Hippocampal formation (tissue), 2 donors: ENCODE measurements at places on chromosomes 16 and 17.

DNA sequence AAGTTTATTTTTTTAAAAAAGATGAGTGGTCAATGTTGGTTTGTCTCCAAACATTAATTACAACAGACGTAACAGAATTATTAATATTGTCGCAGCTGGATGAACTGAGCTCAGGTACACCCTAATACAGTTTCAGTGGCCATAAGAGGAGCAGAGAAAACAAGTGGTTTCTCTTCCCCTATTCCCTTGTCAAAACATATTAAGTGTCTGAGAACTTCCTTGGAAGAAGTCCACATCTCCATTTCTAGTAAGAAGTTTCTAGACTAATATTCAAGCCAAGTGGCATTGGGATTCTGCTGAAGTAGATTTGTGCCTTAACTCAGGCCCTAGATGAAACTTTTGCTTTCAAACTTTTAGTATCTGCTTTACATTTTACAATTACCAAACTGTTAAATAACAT is 47.7 kb downstream of the GNA13 start:
- DNase-seq = no peak

DNA sequence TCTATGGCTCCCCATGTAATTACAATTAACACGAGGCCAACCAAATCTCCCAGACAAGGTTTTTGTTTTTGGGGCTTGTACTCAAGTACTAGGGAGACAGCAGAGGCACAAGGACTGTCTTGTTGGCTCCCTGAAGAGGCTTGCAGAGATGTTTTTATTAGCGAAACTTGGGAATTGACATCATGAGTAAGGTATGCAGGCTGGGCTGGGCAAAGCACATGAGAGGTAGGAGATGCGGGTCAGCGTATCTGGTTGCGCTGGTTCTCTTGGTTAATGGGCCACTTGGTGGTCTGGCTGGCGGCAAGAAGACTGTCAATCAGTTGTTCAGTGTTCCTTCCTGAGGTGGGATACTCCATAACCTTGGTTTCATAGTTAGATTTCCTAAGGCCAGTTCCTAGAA is 28.9 kb downstream of the LCMT1 start:
- DNase-seq = no peak

DNA sequence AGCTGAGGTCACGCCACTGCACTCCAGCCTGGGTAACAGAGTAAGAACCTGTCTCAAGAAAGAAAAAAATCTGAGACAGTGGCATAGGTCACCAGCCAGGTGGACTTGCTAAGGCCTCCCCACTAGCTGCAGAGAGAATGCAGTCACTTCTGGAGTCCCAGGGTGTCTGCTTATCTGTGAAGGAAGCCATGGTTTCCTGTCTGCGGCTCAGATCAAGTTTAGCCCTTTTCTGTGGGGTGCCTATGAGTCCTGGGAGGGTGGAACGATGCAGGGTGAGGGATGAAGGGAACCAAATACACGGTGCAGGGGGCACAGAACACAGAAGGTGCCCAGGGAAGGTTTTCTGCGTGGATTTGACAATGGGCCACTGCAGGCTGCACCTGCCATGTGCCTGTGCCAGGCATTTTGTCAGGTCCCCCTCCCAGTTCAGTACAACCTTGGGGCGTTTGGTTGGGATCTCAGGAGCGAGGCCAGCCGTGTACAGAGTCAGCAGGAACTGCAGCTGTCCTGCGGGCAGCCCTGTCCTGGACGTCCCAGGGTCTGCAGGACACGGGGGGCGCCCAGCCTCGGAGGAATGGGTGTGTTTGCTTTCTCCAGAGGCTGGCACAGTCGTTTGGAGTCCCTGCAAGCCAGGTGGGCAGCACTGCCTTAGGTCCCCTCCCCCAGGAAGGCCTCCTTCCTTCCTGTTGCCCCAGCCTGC is 41.8 kb downstream of the RAB11FIP4 start:
- DNase-seq = no peak

DNA sequence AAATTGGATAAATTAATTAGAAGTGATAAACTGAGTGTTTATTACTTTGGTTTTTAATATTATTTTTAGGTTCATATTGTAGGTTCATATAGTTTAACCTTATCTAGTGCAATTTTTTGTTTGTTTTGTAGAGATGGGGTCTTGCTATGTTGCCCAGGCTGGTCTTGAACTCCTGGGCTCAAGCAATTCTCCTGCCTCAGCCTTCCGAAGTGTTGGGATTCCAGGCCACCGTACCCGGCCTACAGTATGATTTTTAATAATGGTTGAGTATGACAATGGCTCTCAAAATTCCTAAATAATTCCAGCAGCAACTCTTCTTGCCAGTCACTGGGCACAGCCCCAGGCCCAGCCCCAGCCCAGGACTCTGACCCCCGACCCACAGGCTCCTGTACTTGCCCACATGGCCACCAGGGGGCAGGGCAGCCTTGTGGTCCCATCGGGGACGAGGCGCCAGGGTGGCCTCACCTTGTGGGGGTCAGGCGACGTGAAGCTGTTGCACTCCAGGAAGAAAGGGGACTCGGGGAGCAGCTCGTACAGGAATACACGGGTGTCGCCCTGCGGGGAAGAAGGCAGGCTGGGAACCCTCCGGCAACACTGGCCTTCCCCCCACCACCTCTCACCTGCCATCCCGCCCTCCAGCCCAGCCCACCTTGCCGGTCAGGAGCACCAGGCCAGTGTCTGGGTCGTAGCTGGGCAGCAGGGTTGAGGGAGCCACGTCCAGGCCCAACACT is 7.9 kb upstream of the PAM16 start:
- DNase-seq = peak; percentile 24

GRCh38 chr16:11806721-11807120 is 9.7 kb upstream of the ZC3H7A start:
- DNase-seq = no peak

DNA sequence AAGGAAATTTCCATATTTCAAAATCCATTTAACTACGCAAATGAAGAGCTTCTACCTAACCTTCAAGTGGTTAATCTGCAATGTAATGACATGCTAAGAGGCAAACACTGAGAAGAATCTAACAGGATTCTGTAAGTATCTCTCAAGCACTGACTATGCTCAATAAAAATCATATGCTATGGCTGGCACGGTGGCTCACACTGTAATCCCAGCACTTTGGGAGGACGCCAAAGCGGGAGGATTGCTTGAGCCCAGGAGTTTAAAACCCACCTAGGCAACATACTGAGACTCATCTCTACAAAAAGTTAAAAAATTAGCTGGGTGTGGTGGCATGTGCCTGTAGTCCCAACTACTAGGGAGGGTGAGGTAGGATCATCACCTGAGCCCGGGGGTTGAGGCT is 32.7 kb downstream of the GNA13 start:
- no peak for DNase-seq

GRCh38 chr16:29984764-29985147 is 10.7 kb downstream of the HIRIP3 start:
- DNase-seq = no peak

DNA sequence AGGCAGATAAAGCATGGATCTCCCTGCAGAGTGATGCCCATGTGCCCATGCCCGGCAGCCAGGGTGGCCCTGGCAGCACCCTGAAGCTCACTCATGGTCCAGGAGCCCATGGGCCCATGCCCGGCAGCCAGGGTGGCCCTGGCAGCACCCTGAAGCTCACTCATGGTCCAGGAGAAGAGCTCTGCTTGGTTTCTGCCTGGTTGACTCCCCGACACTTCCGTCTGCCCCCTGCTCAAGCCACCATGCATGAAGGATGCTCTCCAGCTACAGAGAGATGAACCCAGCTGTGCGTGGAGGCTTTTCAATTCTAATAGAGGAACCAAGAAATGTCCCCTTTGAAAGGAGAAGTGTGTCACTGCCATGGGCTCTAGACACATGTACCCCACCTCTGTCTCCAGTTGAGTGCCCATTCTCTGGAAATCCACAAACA is 8.7 kb downstream of the CCL17 start:
- no peak for DNase-seq

DNA sequence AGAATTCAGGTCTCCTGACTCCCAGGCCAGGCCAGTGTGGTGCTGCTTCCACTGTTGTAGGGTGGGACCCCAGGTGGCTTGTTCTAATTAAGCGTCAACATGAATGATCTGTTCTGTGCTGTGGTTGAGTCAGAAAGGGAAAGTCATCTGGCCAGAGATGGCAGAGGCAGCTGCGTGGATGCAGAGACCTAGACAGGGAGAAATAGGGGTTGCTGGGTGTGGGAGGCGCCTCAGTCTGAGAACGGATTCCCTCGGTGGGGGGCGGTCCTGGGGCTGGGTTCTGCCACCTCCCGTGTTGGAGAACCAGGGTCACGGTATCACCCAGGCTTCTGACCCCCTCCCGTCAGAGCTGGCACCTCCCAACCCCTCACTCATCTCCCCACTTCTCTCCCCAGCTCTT is 5.6 kb downstream of the FBRS start:
- DNase-seq = no peak

- DNase-seq = peak; percentile 25
Observed at GRCh38 chr16:19524616-19525384, 1.1 kb downstream of the CCP110 start.

DNA sequence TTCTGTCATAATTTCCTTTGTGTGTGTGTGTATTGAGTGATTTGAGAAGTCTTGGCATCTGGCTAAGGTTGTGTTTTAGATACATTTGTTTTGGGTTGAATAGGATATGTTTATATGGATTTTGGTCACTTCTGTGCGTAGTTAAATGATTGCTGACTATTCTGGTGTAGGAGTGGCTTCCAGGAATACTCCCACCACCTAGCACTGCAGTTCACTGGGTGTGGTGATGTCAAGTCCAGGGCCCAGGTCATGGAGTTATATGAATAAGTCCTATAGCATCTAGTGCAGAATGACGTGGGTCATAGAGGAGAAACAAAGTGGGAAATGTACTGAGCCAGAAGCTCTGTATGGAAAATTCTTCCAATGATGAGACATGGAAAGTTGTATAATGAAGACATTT is 465.4 kb upstream of the CCL2 start:
- DNase-seq = no peak

DNA sequence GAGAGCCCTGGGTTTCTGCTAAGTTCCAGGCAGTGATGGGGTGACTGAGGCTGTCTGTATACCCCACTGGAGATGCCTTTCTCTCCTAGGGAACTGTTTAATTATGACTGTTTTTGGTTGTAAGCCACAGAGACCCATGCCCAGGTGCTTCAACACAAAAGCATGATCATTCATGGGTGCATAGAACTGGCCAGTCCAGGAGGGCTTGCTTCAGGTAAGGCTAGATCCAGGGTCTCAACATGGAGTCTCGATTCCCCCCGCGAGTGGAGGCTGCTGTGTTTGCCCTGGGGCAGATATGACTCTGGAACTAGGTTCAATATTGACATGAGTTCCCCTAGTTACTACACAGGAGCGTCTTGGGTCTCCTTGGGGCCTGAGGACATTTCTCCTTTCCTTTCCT is 17.8 kb downstream of the NAGPA start:
- DNase-seq = no peak

GRCh38 chr17:51911237-51911636 is 247.3 kb downstream of the CA10 start:
- DNase-seq = no peak

GRCh38 chr17:19286751-19287341 is 49.7 kb downstream of the EPN2 start:
- no peak for DNase-seq

DNA sequence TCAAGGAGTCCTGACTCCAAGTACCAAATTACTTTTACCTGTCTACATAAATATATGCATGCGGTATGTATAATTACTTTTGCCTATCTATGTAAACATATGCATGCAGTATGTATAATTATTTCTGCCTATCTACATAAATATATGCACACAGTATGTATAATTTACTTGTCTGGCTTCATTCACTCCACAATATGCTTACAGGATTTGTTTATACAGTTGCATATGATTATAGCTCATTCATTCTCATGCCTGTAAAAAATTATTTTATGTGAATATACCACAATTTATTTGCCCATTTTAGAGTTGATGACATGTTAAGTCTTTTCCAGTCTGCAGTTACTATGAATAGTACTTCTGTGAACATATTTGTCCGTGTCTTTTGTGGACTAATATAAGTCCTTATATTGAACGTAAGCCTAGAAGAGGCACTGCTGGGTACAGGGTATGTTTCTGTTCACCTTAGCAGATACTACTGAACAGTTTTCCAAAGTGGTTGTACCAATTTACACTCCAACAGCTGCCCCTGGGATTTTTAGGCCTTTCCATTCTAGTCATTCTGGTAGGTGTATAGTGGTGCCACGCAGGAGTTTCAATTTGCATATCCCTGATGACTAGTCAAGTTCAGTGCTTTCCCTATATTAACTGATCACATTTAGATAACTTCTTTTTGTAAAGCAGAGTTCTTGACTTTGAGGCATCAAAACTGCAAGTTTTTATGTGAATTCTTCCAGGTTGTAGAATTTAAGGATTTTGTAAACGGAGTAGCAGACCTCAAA is 47.0 kb downstream of the MARVELD3 start:
- DNase-seq = no peak

DNA sequence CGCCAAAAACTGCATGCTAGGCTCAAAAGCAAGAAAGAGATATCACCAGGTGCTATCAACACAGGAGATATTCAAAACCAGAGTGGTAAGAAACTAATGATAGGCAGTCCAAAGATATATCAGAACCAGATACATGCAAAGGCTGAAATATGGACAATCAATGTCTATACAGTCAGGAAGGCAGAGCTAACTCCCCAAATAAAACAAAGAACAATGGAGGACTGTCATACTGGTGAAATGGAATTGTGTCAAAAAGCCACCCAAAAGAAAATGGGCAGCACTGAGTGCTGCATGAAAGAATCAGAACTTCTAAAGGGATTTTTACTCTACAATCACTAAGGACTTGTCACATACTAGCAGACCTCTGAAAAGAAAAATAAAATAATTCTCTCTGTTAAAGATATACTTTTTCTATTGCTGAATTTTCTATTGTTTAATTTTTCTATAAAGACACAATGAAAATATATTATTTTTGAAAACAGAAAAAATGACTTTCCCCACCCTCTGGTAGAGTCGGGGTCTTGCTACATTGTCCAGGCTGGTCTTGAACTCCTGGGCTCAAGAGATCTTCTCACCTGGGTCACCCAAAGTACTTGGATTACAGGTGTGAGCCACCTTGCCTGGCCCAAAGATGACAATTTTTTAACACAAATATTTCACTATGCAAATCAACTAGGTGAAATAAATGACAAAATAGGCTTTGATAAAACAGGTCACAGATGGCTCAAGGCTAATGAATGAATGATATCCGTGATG is 98.2 kb downstream of the USP32 start:
- no peak for DNase-seq
